B cell (primary cell): ENCODE measurements at places on chromosomes 13 and 19. TPM values are rescaled to one million over a fixed set of nuclear protein-coding genes. Genes with fewer than 3 reads are reported as not detected.

DNA sequence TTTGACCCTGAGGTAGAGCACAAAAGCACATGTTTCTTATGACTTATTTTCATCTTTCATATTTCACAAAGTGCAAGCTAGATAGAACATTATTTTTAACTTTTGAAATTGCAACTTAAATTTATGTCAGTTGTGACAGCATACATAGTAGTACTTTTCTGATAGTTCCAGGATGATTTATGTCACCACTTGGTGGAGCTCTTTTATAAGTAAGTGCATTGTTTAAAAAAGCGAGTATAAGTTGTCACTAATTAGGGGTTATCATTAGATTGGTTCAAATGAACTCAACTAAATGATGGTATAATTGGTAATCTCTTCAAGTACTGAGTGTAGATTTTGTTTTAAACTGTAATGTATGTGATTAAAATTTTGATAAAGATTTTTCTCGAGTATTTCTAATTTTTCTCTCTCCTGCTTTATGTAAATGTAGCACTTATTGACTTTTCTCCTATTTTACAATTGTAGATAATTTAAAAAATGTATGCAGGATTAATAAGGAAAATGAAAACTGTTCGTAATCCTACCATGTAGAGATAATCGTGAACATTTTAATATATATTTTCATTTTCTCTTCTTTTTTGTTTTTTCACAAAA is 31.1 kb downstream of the RB1 start:
- peak; percentile 63 for DNase-seq

The DNAAF3 gene
- not detected in 2 replicates for polyA plus RNA-seq

DNA sequence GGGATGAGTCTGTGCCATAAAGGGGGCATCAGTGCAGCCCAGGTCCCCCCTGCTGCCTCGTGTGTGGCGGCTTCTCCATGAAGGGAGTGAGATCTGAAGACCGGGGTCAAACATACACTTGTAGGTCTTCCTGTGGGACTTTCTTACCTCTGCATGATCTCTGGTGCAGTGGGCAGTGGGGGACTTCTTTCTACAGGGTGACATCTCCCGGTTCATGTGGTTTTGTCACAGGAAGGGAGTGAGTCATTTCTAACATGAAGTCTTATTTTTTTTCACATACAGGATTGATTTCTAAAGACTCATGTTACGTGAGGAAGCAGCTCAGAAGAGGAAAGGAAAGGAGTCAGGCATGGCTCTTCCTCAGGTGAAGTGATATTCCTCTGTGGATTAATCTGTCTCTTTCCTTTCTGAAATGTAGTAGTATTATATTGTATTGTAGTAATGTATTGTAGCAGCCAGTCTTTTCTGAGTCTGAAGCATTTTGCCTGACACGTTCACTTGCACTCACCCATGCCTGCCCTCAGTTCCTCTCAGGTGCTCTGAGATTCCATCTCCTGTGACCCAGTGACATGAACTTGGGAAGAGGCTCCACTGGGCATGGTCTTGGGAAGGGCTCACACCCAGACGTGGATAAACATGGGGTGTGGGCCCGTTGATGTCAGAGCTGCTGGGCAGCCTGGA is 15.7 kb downstream of the ZNF808 start:
- DNase-seq = no peak

- DNase-seq = peak; percentile 82
Measured at GRCh38 chr19:6736169-6736916, 1.0 kb downstream of the GPR108 start.

DNA sequence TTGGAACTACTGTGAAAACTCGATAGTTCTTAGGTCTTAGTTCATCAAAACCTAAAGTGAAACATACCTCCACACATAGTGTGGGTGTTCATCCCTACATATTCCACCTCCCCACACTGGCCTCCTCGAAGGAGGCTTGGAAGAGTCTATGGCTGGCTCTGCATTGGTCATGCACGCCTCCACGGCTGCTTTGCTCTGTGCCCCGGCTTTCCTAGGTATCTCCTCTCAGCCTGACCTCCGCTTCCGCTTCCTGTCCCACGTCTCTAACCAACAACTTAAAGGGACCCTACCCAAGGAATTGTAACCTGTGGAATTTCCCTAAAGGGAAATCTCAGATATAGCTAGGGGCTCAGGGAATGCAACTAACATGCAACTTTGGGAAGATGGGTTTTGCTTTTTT is 79.7 kb upstream of the MBNL2 start:
- no peak for DNase-seq

- DNase-seq = no peak
Measured at GRCh38 chr13:45207319-45207718, 6.5 kb upstream of the KCTD4 start.

DNA sequence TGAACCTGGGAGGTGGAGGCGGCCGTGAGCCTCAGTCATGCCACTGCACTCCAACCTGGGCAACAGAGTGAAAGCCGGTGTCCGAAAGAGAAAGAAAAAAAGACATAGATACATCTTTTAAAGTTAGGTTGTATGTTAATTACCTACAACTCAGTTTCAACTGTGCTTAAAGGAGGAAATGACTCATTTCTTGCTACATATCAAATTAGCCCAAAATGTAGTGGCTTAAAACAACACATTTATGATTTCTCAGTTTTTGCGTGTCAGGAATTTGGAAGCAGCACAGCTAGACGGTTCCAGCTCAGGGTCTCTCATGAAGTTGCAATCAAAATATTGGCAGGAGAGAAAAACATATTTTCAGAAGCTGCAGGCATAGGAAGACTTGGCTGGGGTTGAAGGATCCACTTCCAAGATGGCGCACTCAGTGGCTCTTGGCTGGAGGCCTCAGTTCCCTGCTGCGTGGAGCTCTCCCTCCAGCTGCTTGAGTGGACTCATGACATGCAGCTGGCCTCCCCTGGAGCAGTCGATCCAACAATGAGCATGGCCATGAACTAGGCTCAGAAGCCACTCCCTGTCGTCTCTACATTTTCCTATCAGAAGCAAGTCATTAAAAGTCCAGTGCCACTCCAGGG is 7.1 kb downstream of the LDLR start:
- DNase-seq = peak; percentile 41

The ZNF699 gene
- 5.2 and 11.1 TPM in 2 replicates for polyA plus RNA-seq

DNA sequence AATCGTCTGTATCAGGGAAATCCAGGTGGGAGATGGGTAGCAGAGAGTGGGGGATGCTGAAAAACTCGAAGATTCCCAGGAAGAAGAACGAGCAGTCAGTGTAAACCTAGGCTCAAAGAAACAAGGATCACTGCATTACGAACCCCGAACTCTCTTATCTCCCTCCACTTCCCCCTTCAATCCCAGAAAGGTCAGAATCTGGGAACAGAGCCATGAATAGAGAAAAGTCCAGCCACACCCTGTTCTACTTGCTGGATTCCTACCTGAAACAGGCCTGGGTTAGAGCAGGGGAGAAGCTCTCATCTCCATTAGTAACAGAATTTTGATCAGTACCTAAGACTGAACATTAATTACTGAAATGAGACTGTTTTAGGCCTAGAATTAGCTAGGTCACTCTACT is 24.4 kb downstream of the EPSTI1 start:
- DNase-seq = no peak

DNA sequence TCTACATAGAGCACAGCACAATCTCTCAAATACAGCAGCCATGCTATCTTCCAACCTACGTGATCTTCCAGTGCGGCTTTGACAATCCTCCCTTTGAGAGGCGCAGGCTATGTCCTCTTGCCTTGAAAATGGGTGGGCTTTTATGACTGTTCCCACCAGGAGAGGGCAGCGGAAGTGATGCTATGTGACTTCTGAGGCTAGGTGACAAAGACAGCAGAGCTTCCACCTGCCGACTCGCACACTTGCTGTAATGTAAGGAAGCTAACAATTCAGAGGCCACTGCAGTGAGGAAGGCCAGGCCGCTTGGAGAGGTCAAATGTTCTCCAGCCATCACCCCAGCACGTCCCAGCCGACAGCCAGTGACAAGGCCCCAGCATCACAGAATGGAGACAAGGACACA is 65.8 kb downstream of the MRPL57 start:
- no peak for DNase-seq

The KIR2DL3 gene
- 0.07 TPM in 1 of 2 replicates, not detected in the other for polyA plus RNA-seq

DNA sequence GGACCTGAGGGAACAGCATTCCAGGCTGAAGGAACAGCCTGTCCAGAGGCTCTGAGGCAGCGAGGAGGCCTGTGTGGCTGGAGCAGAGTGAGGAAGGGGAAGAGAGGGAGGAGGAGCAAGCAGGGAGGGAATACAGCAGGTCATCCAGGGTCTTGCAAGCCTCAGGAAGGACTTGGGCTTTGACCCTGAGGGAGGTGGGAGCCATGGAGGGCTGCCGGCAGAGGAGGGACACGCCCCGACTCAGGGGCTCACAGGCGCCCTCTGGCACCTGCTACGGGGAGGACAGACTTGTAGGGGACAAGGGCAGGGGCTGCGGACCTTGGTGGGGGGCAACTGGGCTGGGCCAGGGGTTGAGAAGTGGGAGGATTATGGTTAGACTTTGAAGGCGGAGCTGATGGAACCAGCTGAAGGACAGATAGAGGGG is 4.7 kb downstream of the TINCR start:
- no peak for DNase-seq

GRCh38 chr19:30106417-30107095 is 164.5 kb downstream of the URI1 start:
- DNase-seq = no peak

DNA sequence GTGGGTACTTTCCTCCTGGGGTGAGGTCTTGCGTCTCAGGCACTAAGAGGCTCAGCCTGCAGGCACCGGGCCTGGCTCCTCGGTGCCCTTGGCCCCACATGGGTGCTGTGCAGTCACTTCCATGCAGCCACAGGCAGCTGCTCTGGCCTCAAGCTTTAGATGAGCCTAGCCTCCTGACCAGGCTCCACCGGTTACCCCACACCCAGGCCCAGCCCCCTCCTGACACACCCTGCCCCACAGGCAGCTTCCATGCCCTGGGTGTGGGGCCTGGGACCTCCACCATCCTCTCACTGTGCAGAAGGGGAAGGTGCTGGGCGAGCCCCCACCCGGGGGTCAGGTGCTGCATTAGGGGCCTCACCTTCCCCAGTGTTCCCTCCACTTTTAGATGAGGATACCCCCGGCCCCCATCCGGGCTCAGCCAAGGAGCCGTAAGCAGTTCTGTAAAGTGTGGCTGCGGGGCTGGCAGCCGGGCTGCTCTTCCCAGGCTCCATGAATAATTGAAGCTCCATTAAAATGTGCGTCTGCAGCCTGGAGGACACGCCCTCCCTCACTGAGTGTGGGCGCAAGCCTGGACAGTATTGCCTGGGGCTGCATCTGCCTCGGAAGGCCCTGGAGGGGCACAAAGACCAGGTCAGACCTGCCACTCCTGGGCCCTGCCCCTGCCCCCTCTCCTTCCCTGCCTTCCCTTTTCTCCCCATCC is 72.5 kb upstream of the KCTD15 start:
- no peak for DNase-seq

The TFDP1 gene
- polyA plus RNA-seq = 19.1 and 22.2 TPM in 2 replicates

DNA sequence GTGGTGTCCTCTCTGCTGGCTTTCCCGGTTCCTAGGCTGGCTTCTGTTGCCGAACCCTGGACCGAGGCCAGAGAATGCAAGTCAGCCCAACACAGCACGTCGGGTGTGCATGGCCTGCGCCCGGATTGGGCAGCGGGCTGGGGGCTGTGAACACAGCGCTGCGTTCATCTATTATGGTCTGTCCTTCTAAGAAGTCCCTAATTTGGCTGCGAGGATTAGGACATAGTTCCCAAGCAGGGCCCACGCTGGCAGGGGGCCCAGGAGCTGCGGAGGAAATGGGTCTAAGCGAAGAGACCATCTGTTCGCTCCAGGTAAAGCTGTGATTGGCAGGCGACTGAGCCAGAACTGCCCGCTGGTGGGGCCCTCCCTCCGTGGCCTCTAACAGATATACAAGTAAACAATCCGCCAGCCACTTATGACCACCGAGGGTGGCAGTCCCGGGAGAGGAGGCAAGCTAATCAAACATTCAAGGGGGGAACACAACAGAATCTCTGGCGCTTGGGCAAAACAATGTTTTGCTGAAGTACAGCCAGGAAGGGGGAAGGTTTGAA is 6.0 kb downstream of the SYCE2 start:
- DNase-seq = no peak

DNA sequence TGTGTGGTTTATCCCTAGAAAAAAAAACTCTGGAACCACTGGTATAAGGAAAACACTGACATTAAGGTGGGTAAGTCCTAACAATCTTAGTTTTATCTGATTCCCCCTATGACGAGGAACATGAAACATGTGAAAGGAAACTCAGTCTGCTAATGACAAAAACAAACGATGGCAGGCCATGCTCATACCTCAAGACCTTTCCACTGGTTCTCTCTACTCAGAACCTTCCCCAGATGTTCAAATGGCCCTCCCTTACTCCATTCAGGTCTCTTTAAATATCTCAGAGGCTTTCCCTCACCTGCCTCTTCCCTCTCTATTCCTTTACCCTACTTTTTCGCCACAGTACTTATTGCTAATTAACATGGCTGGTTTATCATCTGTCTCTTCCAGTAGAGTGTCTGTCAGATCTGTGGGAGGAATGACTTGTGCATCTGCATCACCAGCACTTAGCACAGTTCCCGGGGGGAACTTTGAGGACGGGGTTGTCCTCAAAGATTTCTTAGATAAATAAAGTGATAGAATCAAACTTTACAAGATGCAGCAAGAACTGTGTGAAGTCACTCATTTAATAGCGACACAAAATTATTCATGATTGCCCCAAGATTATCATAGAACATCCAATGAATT is 1.5 kb downstream of the TUBGCP3 start:
- no peak for DNase-seq
